ENCODE measurements at places on chromosomes 13 and 19. TPM values are rescaled to one million over a fixed set of nuclear protein-coding genes. Genes with fewer than 3 reads are reported as not detected.

SIGLEC6 gene
- not detected for total RNA-seq

C3 gene
- 1.2 TPM for total RNA-seq

ZNF616 gene
- total RNA-seq: 12.4 TPM

TRPM4 gene
- total RNA-seq: 6.9 TPM

CEACAM7 gene
- not detected for total RNA-seq

TNFSF13B gene
- 5.4 TPM for total RNA-seq

WDR88 gene
- under 0.01 TPM for total RNA-seq

APLP1 gene
- 2.6 TPM for total RNA-seq

SOX1 gene
- not detected for total RNA-seq

TINCR gene
- 0.17 TPM for total RNA-seq

PSG1 gene
- 0.51 TPM for total RNA-seq

LRG1 gene
- total RNA-seq: not detected

NLRP12 gene
- total RNA-seq: not detected

ENOX1 gene
- 7.6 TPM for total RNA-seq

SPACA4 gene
- not detected for total RNA-seq

RUBCNL gene
- total RNA-seq: 4.1 TPM

RGCC gene
- total RNA-seq: 51.1 TPM

SMIM44 gene
- not detected for total RNA-seq

TMEM150B gene
- not detected for total RNA-seq

ACER1 gene
- not detected for total RNA-seq

FGF22 gene
- under 0.01 TPM for total RNA-seq

TRPC4 gene
- 1.7 TPM for total RNA-seq

ALKBH7 gene
- 28.9 TPM for total RNA-seq

CEACAM4 gene
- not detected for total RNA-seq

C13orf42 gene
- total RNA-seq: not detected

TPTE2 gene
- not detected for total RNA-seq

GPR183 gene
- not detected for total RNA-seq

ZNF567 gene
- 5.9 TPM for total RNA-seq

DPF1 gene
- total RNA-seq: 0.50 TPM

CLC gene
- total RNA-seq: not detected

SLITRK5 gene
- total RNA-seq: 0.17 TPM

ANGPTL4 gene
- 1.7 TPM for total RNA-seq

CYP4F2 gene
- total RNA-seq: not detected

FLT1 gene
- 1.3 TPM for total RNA-seq

ZNF799 gene
- total RNA-seq: 2.3 TPM

Measured in fibroblast of lung (primary cell).